ENCODE measurements at places on chromosomes 7 and 10. TPM values are rescaled to one million over a fixed set of nuclear protein-coding genes. Genes with fewer than 3 reads are reported as not detected.

GRCh38 chr7:83514977-83515376 is 134.0 kb downstream of the SEMA3E start:
- no peak for DNase-seq

DNA sequence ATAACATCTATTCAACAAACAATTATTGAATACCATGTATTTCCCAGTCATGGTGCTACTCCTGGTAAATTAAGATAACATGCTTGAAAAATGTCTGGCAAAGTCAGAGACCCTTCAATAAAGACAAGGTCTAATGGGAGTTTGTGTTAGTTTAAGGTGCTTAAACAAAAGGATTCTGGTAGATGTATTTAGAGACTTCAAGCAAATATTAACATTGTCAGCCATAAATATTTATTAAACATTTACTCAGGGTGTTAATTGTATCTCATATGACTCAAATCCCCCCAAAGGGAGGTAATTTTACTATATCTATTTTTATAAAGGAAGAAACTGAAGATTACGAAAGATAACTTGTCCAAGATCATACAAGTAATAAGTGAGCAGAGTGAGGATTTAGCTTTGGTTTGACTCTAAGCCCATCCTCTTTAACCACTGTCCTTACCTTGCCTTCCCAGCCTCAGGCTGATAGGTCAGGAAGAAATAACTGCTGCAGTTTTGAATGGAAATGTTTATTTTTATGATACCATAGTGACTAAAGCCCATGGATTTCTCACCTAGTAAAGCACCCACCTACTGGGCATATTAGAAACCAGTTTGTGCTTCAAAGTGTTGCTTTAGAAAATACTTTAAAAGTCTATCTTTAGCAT is 215.4 kb downstream of the COBL start:
- no peak for DNase-seq

KCNH2 gene
- total RNA-seq: 88.9 TPM

DNA sequence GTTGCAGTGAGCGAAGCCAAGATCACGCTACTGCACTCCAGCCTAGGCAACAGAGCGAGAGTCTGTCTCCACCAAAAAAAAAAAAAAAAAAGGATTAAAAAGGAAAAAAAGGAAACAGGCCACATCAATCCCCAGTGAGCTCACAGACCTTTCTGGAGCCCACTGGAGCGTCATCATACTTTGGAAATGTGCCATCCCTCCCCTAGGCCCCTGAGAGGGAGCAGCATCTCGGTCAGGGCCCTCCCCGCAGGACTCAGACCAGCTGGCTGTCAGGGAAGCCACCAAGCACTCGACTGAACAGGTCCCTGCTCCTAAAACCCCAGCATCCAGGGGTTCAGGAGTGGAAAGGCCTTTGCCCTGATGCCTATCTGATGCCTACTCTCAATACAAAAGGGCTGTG is 97.9 kb upstream of the SH2B2 start:
- no peak for DNase-seq

NUDT13 gene
- total RNA-seq: 4.1 TPM

- DNase-seq: no peak
Measured at GRCh38 chr10:60549686-60550085, 160.0 kb upstream of the ANK3 start.

DNA sequence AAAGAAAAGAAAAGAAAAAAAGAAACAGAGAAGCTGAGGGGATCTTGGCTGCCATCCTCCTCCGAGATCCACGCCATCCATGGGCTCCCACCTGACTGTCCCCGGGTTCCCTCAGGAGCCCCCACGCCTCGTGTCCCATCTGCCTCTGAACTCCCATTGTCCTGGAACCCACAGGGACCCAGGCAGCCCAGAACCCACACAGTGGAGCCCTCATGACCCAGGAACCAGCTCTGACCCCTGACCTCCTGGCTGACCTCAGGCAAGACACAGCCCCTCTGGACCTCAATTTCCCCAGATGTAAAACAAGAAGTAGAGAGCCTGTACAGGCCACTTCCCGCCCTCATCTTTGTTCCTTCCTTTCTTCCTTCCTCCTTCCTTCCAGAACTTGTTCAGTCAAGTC is 40.4 kb downstream of the RASGEF1A start:
- DNase-seq: no peak

DNA sequence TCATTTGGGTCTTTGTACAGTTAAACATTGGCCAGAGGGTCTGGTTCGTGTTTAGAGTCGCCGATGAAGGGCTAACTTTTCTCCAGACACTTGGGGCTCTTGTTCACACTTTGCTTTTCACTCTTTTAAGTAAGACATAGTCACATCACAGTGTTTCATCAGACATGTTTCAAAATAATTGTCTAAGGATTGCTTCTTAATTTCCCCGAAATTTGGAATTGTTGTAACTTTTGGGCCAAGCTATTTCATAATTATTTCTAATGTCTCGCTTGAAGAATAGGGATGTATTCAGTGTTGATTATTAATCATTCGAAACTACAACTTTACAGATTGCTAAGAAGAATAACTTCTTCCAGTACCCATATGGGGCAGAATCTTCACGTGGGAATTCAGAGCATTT is 92.8 kb downstream of the TCF7L2 start:
- DNase-seq: no peak

GRCh38 chr7:131346885-131347592 is 19.4 kb downstream of the MKLN1 start:
- DNase-seq: no peak

WDR86 gene
- 0.48 TPM for total RNA-seq

- DNase-seq: no peak
Measured at GRCh38 chr7:16060502-16060901, 360.8 kb downstream of the CRPPA start.

LAMB1 gene
- 62.1 TPM for total RNA-seq

DNA sequence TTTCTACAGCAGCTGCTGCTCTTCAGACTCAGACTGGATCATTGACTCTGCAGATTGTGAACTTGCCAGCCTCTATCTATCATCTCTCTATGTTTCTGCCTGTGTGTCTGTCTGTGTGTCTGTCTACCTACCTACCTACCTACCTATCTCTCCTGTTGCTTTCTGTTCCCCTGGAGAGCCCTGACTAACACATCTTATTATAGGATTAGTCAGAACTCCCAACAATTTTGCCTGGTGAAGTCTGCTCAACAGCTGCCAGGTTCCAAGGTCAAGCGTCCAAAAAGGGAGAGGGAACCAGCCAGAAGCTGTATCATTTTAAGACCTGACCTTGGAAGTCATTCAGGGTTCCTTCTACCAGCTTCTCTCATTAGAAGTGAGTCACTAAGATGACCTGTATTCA is 579.0 kb upstream of the DPP6 start:
- DNase-seq: no peak

GRCh38 chr7:92056286-92056685 is 78.0 kb downstream of the CYP51A1 start:
- no peak for DNase-seq

DNA sequence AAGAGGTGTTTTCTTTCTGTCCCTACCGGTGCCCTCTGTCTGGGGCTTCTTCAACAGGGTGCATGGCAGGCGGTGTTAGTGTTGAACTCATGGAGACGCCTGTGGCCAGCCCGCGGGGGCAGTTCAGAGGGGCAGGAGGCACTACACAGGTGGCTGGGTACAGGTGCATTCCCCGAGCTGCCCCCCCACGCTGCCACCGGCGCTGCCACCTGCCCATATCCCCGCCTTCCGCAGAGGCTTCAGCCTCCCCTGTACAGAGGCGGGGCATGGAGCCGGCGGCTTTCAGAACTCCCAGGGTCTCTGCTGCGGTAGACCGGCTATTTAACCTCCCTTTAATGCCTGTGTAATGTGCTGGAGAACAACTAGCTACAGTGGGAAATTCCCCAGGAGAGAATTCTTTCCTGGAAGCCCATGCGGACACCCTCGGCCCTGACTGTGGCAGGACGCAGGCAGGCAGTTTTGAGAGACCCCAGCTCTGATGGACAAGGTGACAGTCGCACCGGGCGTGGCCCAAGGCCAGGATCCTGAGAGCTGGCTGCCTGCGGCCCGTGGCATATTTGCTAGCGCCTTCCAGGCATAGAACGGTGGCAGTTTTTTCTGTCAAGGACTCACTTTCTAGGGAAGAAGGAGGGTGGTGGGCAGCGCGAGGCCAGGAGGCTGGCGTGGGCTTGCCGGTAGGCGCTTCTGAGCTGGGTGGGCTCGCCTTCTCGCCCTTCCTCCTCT is 53.7 kb upstream of the ZNF32 start:
- DNase-seq: no peak

DNA sequence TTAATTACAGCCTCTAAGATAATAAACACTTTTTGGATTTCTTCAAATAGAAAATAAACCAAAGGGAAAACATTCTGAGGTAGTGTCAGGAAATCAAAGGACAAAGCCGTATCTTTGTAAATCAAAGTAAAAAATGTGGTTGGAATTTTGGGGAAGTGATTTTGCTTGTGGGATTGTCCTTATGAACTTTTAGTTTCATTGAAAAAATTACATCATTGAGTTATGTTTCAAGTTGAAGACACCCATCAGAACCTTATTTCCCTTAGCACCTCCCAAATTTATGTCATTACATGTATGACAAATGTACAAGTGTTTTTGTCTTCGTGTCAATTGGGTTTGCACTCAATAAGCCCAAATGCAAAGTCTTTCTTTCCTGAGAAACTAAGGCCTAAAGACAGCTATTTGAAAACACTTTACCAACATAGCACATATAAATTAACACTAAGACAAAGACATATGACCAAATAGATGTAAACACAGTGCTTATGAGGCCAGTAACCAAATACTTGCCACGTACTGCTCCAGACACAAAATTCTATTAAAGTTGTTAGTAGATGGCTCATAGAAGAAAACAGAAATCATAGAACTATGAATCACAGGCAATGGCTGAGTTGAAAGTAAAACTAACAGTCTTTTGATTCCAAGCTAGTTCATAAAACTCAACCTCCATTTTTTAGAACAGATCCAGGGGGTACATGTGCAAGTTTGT is 26.9 kb upstream of the LAMB4 start:
- no peak for DNase-seq

LFNG gene
- total RNA-seq: 4.6 TPM

SLC26A3 gene
- not detected for total RNA-seq

DNA sequence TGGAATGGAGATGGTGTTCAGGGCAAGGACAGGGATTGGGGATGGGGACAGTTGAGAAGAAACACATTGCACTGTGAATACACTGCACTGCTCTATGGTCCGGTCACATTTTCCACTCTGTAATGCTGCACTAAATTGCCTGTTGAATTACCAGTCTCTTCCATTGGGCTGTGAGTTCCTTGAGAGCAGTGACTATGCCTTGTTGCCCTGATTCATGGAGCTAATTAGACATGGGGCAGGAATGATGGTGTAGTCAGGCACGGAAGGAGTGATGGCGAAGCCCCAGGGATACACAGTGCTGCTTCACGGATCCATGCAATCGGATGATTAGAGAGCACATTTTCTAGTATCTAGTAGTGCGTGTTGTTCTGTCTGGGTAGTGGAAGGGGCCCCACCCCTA is 25.4 kb upstream of the GPAM start:
- no peak for DNase-seq

PLXNA4 gene
- 17.3 TPM for total RNA-seq
